ENCODE measurements at places on chromosomes 5 and 9.

- no peak for DNase-seq
Observed at GRCh38 chr5:82847562-82847961, 229.6 kb downstream of the TMEM167A start.

- no peak for DNase-seq
Observed at GRCh38 chr9:126915281-126915816, 767 bp downstream of the RALGPS1 start.

- DNase-seq: no peak
Observed at GRCh38 chr5:136153581-136154236, 21.1 kb downstream of the SMAD5 start.

DNA sequence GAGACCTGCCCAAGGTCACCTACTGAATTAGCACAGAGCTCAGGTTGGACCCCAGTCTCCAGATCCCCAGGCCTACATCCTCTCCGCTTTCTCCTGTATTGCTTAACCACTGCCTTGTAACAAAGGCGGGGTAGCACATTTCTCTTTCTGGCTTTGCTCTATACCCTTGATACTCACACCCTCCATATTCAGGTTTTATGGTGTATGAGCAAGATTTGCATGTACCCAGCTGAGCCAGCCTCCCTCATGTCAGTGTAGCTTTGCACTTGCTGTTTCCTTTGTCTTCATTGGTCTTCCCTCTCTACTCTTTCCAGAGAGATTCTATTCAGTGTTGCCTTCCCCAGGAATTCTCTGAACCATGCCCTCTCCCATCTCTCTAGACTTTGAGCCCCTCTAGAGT, 19.6 kb upstream of the ZCCHC7 start:
- no peak for DNase-seq

GRCh38 chr5:89450149-89450538, 567.2 kb upstream of the MEF2C start:
- no peak for DNase-seq

DNA sequence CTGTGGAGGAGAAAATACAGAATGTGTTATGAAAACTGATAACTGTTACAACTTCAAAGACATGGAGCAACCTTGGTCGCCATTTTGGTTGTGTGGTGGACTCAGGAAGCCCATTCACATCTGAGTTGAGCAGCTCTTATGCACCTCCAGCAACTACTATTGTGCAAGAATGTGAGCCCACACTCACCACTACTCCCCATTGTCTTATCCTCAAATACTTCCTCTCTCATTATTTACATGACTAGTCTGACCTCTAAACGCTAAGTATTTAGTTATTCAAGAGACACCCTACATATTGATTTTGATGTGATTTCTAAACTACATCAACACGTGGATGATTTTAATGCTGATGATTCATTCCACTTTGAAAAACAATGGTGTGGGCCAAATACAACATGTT, 516.6 kb upstream of the CLINT1 start:
- DNase-seq: no peak

DNA sequence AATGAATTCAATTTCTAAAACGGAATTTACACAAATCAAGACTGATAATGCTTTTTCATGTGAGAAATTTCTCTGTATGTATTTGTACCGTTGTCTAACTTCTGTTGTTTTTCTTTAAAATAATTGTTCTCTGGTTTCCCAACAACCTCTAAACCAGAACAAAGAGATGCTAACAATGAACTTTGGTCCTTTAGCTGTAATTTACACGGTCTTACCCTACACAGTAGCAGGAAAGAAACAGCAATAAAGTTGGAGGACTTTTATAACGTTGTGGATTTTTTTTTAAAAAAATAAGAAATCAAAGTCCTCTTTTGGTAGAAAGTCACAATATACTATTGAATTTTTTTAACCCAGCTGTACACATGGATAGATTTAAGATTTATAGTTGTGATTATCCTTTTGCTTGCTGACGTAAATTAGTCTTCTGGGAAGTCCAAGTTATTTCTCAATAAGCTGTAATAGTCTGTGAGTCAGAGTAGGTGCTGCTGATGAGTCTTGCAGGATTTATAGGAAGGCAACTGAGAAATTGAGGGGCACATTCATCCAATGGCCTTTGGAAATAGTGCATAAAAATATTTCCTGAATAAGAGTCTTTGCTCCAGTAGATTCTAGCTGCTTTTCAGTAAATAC, 76.8 kb upstream of the PCSK1 start:
- no peak for DNase-seq

GRCh38 chr5:115766608-115767007, 49.9 kb downstream of the CDO1 start:
- DNase-seq: no peak

DNA sequence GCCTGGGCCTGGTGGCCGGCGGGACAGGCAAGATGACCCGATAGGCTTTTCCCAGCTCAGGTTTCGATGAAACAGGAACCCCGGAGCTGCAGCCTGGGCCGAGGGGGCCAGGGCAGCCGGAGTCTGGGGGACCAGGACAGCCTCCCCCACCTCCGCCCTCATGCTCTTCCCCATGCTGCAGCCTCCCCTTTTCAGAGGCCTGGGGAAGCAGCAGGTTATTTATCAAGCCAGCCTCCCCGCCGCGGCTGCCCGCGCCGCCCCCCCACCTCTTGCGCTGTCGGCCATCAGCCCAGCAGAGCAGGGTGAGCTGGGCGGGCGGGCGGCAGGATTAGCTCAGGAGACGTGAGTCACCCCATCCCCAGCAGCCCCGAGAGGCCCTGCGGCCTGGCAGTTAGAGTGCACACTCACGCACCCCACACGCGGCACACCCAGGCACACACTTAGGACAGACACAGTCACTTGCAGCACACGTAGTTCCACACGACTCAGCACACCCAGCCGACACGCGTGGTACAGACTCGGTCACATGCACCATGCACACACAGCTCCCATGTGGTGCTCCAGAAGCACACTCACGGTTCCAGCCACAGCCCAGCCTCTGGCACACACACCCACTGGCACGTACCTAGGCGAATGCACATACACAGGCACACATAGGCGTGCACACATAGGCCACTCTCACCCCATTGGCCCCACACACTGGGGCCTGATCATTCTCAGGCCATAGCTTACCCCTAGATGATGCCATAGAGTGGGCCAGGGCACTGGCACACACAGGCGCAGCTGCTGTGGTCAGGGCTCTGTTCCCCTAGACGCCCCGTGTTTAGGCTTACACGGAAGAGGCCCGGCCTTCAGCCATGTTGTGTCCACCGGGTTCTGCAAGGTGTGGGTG, 13.0 kb downstream of the CXXC5 start:
- DNase-seq: no peak

- peak; percentile 19 for DNase-seq
Observed at GRCh38 chr9:135478829-135479468, 633 bp upstream of the PPP1R26 start.

GRCh38 chr9:17597977-17598376, 19.1 kb downstream of the SH3GL2 start:
- DNase-seq: no peak

- no peak for DNase-seq
Observed at GRCh38 chr5:174323878-174324281, 278.4 kb downstream of the NSG2 start.

DNA sequence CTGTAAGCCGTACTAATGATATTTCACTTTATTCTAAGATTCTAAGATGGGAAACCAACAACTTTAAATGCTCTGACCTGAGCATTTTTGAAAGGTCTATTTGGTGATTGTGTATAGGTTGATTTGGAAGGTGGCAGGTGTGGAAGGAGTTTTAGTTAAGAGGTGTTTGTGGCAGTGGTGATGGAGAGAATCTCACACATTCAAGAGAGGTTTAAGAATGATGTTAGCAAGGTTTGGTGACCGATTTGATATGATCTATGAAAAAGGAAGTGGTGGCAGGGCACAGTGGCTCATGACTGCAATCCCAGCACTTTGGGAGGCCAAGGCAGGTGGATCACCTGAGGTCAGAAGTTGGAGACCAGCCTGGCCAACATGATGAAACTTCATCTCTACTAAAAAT, 319.2 kb upstream of the CD180 start:
- DNase-seq: no peak

GRCh38 chr9:98168153-98168780, 24.2 kb downstream of the CORO2A start:
- DNase-seq: no peak

- DNase-seq: no peak
Observed at GRCh38 chr5:175575301-175575700, 82.6 kb upstream of the HRH2 start.

GRCh38 chr5:16679190-16679589, 62.4 kb upstream of the RETREG1 start:
- DNase-seq: no peak

DNA sequence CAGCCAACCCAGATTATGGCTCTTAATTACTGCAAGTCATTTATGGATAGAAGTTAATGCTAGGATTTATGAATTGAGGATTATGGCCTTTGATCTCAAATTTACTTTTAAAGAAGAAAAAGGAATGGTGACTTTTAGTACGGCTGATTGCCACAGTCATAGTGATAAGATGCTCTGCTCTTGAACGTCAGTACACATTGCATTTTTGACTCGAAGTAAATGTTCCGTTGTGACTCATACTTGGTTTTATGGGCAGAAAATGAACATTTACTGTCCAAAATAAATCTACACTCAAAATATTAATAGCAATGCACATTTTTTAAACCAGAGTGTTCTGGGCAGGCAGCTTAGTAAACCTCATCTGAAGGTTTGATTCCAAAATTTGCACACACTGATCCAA, 830 bp downstream of the ADAMTSL1 start:
- DNase-seq: no peak

GRCh38 chr9:108547411-108548135, 308.2 kb downstream of the ACTL7B start:
- DNase-seq: no peak

GRCh38 chr9:125536167-125536772, 170.7 kb downstream of the MAPKAP1 start:
- no peak for DNase-seq

- no peak for DNase-seq
Observed at GRCh38 chr5:128271859-128272464, 188.4 kb downstream of the SLC12A2 start.

GRCh38 chr5:33281431-33281843, 159.3 kb upstream of the TARS1 start:
- DNase-seq: no peak

GRCh38 chr5:16806711-16807546, 129.2 kb downstream of the MYO10 start:
- no peak for DNase-seq

DNA sequence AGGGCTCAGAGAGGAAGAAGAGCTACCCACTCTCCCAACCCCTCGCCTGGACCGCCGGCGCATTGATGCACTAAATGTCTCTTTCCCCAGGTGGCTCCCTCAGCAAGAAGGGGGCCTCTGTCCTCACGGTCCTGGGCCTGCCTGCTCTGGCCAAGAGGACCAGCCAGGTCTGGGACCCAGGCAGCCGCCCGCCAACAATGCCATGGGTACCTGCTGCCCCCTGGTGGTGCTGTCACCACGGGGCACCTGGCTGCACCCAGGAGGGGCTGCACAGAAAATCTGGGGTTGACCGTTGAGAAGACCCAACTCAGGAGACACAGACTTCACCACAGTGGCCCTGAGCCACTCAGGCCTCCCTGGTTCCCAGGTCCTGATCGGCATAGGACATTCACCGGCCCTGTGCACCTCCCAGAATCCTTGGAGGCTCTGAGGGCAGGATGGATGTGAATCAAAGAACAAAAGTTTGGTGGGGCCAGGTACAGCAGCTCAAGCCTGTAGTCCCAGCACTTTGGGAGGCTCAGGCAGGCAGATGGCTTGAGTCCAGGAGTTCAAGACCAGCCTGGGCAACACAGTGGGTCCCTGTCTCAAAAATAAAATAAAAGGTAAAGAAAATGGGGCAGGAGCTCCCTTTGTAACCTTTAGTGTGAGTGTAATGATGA, 2.4 kb upstream of the VAV2 start:
- peak; percentile 36 for DNase-seq

- DNase-seq: no peak
Observed at GRCh38 chr9:95508242-95508967, 8.4 kb downstream of the PTCH1 start.

GRCh38 chr5:35091704-35092103, 44.0 kb upstream of the AGXT2 start:
- DNase-seq: no peak

GRCh38 chr5:90279091-90279490, 130.5 kb downstream of the CETN3 start:
- no peak for DNase-seq

GRCh38 chr5:37685816-37686215, 154.0 kb downstream of the GDNF start:
- DNase-seq: no peak

DNA sequence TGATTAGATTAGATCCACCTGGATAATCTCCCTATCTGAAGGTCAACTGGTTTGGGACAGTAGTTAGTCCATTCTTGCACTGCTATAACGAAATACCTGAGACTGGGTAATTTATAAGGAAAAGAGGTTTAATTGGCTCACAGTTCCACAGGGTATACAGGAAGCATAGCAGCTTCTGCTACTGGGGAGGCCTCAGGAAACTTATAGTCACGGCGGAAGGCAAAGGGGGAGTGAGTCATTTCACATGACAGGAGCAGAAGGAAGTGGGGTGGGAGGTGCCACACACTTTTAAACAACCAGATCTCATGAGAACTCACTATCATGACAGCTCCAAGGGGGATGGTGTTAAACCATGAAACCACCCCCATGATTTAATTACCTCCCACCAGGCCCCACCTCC, 9.9 kb downstream of the C9orf40 start:
- no peak for DNase-seq

DNA sequence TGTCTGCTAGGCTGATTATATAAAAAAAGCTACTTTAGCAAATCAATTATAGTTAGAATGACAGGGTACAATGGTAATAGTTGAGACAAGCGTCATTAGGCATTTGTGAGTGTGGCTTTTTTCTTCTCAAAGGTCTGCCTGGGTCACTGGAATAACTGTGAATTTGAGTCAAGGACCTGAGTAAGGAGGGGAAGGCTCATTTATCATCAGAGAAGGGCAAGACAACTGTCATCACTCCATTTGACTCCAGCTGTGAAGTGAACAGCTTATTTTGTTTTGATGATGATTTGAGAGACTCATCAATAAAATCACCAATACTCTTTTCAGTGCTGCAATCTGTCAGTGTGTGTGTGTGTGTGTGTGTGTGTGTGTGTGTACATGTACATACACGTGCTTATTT, 118.6 kb downstream of the MAT2B start:
- DNase-seq: no peak

DNA sequence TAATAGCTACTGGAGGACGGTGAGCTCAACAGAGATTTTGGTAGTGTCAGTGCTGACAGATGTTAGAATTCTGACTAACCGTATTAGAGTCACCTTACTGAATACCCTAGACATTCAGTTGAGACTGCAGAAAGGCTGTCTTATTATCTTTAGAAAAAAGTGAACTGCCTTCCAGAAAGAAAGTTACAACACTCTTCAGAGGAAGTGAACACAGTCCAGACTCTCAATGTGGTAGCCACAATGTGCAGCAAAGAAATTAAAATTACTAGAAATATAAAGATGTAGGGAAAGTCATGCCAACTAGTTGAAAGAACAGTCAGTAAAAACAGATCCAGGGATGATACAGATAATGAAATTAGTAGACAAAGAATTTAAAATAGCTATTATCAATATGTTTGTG, 47.1 kb upstream of the COL15A1 start:
- DNase-seq: no peak

All from HAP-1 (cell line).